ENCODE measurements at places on chromosomes 12 and 14.

- no peak for DNase-seq
These were observed 1316.3 kb downstream of the TMEM121 start for GRCh38 chr14:106842687-106843086.

- no peak for DNase-seq
These were observed 40.5 kb upstream of the OXA1L start for GRCh38 chr14:22726012-22726411.

- peak; percentile 23 for DNase-seq
These were observed 481 bp downstream of the MAX start for GRCh38 chr14:65101631-65102440.

DNA sequence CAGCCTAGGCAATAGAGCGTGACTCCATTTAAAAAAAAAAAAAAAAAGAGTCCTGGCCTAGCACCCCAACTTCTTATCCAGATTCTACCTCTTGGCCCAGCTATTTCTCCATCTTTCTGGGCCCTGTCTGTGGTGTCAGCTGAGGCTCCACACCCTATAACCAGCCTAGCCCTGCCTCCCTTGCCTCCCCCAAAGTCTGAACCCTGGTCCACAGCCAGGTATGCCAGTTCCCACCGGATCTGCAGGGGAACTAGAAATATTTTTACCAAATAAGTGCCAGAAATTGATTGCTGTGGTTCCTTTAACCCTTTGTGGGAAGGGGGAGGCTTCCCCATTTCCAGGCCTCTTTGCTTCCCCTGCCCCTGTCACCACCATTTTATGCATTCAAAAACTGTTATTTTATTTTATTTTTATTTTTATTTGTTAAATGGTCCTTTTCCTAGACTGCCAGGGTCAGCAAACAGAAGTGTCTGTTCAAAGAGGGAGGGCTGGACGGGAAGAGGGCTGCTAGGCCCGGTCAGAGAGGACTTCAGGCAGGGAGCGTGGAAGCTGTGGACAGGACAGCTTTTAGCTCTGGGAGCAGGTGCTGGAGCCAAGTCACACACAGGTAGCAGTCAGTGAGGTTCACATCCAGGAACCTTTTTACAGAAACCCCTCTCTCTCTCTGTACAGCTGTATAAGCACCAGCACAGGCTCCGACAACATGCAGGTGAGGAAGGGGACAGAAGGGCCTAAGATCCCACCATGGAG, 23.2 kb downstream of the TTC9 start:
- DNase-seq: no peak

DNA sequence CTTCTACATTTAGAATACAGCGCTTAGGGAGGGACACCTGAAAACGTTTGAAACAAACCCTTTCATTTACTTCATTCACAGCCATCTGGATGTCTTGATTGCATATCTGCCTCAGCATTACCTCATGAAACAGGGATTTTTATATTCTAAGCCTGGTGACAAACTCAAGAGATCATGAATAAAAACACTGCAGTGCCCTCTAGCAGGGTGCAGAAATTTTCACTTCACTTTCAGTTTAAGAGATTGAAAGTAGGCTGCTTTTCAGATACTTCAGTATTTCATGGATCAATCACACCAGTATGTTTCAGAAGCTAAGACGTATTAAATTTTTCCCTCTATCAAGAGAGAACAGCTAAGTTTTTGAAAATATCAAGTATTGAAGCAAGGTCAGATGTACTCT, 467.8 kb downstream of the MDGA2 start:
- no peak for DNase-seq

GRCh38 chr12:75196865-75197264, 12.8 kb downstream of the KCNC2 start:
- DNase-seq: no peak

- DNase-seq: peak; percentile 4
These were observed 377.5 kb downstream of the ALG10 start for GRCh38 chr12:34399631-34400410.

- no peak for DNase-seq
These were observed 19.0 kb downstream of the SLC7A7 start for GRCh38 chr14:22796087-22796707.

DNA sequence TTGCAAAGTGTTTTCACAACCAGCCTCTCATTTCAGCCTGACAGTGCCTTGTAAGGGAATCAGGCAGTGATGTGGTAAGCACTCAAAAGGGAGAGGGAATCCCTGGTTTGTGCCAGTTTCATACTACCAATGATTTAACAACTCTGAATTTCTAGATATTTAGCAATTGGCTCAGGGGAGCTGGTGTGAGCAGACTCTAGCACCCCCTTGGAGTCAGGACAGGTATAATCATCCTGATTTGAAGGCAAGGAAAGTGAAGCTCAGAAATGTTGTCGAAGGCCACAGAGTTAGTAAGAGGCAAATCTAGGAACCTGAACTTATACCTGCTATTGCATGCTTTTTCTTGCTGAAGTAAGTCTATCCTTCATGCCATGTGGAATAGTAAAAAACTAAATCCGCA, 63.1 kb upstream of the DACT1 start:
- no peak for DNase-seq

DNA sequence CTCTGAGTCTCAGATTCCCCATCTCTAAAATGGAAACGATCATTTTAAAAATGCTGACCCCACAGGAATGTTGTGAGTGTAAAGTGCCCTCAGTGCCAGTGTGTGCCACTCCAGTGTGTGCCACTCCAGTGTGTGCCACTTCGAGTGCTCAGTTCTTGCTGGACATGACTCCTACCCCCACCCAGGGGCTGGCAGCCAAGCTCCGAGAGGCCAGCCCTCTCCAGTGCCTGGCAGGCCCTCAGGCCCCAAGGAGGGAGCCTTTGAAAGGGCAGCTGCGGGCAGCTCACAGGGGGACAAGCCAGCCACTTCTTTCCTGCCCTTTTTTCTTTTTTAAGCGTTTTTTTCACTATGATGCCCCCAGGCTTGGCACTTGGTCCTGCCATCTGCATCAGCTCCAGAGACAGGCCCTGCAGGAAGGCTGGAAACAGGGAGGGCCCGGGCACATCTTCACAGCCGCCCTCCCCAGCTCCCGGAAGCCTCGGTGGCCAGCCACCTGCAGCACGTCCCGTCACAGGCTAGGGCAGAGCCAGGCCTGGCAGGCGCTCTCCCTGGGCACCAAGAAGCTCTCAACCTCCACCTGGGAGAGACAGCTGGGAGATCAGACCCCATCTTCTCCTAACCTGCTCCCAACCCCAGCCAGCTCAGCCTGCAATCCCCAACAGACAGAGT, 29.8 kb downstream of the NCOR2 start:
- no peak for DNase-seq

DNA sequence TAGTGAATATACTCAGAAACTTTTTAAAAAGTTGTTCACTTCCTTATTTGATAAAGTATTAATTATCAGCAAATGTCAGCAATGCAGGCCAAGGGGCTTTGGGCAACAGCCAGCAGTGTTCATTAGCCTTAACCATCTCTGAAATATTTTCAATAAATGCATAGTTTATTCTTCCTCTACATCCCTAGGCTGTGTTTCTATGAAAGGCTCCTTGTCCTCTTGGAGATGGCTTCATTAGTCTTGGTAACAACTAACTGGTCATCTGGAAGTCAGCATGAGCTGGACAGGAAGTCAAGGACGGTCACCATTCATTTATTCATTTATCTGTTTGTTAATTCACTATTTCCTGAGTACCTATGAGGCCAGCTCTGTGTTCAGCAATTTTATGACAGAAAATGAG, 124.0 kb upstream of the TMEM132D start:
- DNase-seq: no peak

DNA sequence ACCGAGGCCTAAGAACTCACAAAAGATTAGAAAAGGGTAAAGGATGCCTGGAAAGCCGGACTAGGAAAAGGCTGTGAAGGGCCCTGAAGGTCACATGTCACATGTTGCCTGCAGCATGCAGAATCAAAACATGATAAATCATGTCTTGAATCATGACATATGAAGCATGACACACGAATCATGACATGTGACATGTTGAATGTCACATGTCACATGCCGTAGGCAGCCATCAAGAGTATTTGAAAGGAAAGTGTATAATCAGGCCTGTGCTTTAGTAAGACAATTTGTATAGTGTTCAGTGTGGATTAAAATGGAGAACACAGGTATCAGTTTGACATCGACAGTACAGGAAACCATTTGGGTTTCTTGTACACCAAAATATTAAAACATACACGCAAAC, 30.8 kb downstream of the IFNG-AS1 start:
- DNase-seq: no peak

- DNase-seq: no peak
These were observed 9.2 kb downstream of the KRT1 start for GRCh38 chr12:52670961-52671360.

GRCh38 chr12:85448548-85449139, 168.6 kb downstream of the ALX1 start:
- no peak for DNase-seq

DNA sequence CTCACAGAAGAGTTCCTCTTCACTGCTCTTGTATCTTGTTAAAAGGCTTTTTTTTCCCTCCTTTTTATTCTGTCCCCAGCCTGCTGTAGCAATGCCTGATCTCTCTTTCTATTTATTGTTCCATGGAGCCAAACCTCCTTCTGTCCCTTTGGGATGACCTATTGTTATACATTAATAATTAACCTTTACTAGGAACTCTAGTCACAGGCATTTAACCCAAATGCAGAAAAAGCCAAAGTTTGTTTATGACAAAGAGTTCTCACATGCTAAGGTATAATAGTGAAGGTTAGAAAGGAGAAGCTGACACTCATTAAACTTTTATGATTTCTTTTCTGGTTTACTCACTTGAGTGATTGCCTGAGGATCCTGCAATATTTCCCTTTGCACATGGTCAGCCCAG, 535.8 kb downstream of the NRXN3 start:
- no peak for DNase-seq

- DNase-seq: no peak
These were observed 2.2 kb downstream of the BAZ1A start for GRCh38 chr14:34872822-34873588.

GRCh38 chr12:8014836-8015235, 17.7 kb upstream of the FOXJ2 start:
- DNase-seq: no peak

DNA sequence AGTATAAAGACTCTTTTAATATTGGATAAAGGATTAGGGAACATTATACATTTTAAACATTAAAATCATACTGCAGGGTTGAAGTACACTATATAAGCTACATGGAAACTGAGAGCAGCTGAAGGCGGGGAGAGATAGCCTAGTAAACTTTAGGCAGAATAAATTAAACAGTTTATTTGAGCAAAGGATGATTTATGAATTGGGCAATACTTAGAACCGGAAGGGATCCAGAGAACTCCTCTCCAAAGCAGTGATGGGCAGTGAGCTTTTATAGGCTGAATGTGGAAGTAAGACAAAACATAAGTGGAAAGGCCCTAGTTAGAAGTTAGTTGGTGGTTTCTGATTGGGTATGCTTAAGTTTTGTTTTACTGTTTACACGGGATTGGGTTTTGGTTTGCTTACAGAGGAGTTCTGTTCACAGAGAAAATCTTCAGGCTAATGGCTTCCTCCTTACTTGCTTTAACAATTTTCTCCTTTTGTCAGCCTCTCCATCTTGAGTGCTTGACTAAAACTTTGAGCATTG, 18.9 kb downstream of the LEMD3 start:
- no peak for DNase-seq

DNA sequence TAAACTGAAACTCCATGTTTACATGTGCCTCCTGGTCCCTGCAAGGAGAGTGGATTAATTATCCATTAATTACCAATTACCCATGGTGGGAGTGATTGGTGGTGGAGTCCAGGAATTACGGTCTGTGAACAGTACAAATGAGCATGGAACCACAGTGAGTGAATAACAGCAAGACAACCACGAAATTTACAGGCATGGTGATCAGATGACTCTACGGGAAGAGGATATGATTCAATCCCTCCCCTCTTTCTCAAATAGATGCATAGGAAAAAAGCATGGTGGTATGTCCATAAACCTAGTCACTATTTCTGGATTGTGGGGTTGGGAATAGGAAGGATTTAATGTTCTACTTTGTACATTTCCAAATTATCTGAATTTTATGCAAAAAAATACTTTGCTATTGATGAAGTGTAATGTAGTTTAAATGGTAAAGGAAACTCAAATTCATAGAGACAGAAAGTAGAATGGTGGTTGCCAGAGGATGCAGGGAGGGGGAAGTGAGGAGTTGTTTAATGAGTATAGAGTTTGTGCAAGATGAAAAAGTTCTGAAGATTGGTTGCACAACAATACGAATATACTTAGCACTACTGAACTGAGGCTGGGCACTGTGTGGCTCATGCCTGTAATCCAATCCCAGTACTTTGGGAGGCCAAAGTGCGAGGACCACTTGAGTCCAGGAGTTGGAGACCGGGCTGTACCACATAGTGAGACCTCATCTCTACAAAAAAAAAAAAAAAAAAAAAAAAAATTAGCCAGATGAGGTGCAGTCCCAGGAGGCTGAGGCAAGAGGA, 41.2 kb upstream of the C12orf75 start:
- no peak for DNase-seq

GRCh38 chr12:752695-753610, 574 bp downstream of the WNK1 start:
- DNase-seq: peak; percentile 57

DNA sequence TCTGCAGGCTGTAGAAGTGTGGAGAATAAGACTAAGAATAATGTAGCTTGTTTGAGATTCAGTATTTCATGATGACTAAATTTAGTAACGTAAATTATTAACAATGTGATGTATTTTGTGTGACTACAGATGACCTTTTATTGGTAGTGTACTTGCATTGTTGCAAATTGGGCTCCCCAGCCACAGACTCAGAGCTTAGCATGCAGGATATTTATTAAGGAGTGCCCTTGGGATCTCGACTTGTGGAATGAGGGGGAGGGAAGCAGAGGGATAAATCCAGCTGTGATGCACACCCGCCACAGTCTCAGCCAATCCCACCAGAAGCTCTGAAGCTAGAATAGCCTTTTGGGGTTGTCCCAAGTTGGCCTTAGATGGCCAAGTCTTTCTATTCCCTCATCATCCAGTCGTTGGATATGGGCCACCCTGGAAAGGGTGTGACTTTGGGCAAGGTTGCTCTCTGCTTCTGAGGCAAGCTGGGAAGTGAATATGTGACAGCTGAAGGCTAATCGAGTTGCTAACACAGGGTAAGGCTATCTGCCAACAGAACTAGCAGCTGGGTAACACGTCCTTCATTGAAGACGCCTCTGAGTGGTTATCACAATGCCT, 42.1 kb upstream of the USP44 start:
- DNase-seq: peak; percentile 72

- DNase-seq: no peak
These were observed 15.4 kb downstream of the MON2 start for GRCh38 chr12:62481843-62482540.

DNA sequence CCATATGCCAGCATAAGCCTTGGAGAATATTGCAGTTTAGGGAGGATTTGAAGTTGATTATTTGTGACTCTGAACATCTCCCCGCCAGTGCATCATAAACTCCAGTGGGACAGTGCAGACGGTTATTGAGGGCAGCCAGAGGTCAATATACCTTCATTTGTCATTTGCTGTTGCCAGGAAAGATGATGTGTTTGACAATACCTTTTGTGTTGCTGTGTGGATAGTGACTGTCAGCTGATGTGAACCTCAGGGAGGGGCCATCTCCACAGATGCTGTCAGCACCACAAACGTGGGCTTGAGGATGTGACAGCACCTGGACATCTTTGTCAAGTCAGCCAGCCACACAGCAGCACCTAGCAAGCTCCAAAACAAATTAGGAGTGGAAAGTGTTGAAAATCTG, 11.5 kb downstream of the CCDC198 start:
- DNase-seq: no peak

GRCh38 chr14:56005191-56006053, 112.8 kb upstream of the PELI2 start:
- no peak for DNase-seq

- DNase-seq: no peak
These were observed 28.1 kb downstream of the USP15 start for GRCh38 chr12:62288328-62288727.

Measured in left ventricle myocardium inferior (tissue), 1 donor.